ENCODE measurements at places on chromosomes 16 and 17. TPM values are rescaled to one million over a fixed set of nuclear protein-coding genes. Genes with fewer than 3 reads are reported as not detected.

The NAGS gene
- total RNA-seq, result 0.57 TPM

The SEPTIN12 gene
- total RNA-seq, result not detected

The UNK gene
- 14.8 TPM for total RNA-seq

The TMEM88 gene
- total RNA-seq, result 32.6 TPM

The FOXN1 gene
- total RNA-seq, result not detected

The SULT1A1 gene
- 15.5 TPM for total RNA-seq

The NHLRC4 gene
- total RNA-seq, result 0.52 TPM

The KLHL10 gene
- 0.12 TPM for total RNA-seq

The SLC9A5 gene
- total RNA-seq, result 1.2 TPM

The CSH1 gene
- total RNA-seq, result not detected

The GLOD4 gene
- 29.9 TPM for total RNA-seq

The TBC1D26 gene
- not detected for total RNA-seq

The CDRT15 gene
- not detected for total RNA-seq

The HIC1 gene
- total RNA-seq, result 19.0 TPM

The CX3CL1 gene
- total RNA-seq, result 11.7 TPM

The RNF43 gene
- 6.6 TPM for total RNA-seq

The RNF151 gene
- not detected for total RNA-seq

The MTHFSD gene
- 12.6 TPM for total RNA-seq

The GUCY2D gene
- not detected for total RNA-seq

The CDRT15L2 gene
- not detected for total RNA-seq

The CTRL gene
- 0.37 TPM for total RNA-seq

The ZNF19 gene
- 2.0 TPM for total RNA-seq

The ORC6 gene
- total RNA-seq, result 1.3 TPM

The PRSS53 gene
- total RNA-seq, result 0.87 TPM

The DRC3 gene
- total RNA-seq, result 1.5 TPM

The SOX9 gene
- total RNA-seq, result 7.3 TPM

The RNF135 gene
- total RNA-seq, result 4.1 TPM

The TIMM22 gene
- total RNA-seq, result 15.8 TPM

The ZNF276 gene
- 12.2 TPM for total RNA-seq

The TBC1D3I gene
- total RNA-seq, result 0.20 TPM

The SENP3 gene
- 32.8 TPM for total RNA-seq

The TNFRSF13B gene
- total RNA-seq, result not detected

The RAD51D gene
- 6.4 TPM for total RNA-seq

All from left ventricle myocardium superior (tissue), 1 donor.